ENCODE measurements at places on chromosomes 7 and 10. TPM values are rescaled to one million over a fixed set of nuclear protein-coding genes. Genes with fewer than 3 reads are reported as not detected.

TMEM26 gene
- total RNA-seq = 0.09 TPM

C10orf67 gene
- not detected for total RNA-seq

SAP25 gene
- not detected for total RNA-seq

ZNF316 gene
- total RNA-seq = 25.4 TPM

RBP3 gene
- total RNA-seq = not detected

TBX20 gene
- not detected for total RNA-seq

C10orf143 gene
- 0.44 TPM for total RNA-seq

DNA sequence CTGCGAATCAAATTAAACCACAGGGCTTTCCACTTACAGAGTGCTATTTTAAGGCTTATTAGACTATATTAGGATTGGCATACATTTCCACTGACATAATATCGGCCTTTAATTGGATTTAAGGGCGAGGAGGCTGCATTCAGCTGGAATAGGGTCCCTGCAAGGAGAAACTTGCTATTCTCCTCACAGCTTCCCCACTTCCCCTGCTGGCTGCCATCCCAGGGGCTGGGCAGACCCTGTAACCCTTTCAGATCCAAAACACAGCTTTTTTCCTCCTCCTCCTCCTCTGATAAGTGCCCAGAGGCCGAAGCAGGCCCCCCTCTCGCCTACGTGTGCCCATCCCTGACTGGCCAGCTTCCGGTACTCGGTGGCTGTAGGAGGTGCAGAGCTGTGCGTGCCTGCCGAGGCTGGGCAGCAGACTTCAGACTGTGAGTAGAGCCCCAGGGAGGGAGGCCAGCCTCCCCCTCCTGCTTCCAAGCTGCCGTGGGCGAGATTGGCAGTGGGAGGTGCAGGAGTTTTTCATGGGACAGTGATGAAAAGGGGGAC is 224.2 kb downstream of the PLXNA4 start:
- DNase-seq = no peak

GRCh38 chr7:140641524-140642195 is 1.0 kb upstream of the DENND2A start:
- DNase-seq = no peak

DNA sequence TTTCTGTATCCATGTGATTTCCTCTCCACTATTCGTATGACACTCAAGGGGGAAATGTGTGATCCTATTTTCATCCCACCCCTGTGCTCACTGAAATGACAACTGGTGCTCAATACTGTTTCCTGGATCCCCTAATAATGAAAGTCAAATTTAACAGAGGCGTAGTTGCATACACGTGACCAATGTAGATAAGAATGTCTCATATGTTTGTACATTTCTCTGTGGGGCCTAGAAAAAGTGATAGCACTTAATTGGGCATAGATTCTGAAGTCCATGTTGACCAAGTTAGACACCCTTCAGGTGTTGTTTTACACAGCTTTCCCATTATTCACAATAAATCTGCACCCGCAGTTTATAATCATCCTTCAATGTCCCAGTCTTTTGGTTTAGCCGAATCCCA is 59.1 kb downstream of the JAZF1 start:
- no peak for DNase-seq

- no peak for DNase-seq
Observed at GRCh38 chr7:136057509-136057908, 80.3 kb upstream of the MTPN start.

DNA sequence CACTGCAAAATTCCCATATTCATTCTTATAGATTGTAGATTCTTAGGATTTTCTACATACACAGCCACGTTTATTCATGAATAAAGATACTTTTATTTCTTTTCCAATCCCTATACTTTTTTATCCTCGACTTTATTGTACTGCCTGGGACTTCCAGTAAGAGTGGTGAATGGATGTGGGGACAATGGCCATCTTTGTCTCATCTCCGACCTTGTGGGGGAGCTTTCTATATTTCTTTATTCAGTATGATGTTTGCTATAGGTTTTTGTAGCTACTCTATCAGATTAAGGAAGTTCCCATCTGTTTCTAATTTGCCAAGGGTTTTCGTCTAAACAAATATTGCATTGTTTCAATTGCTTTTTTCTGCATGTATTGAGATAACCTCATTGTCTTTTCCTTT is 184.3 kb downstream of the FOXP2 start:
- DNase-seq = no peak

DNA sequence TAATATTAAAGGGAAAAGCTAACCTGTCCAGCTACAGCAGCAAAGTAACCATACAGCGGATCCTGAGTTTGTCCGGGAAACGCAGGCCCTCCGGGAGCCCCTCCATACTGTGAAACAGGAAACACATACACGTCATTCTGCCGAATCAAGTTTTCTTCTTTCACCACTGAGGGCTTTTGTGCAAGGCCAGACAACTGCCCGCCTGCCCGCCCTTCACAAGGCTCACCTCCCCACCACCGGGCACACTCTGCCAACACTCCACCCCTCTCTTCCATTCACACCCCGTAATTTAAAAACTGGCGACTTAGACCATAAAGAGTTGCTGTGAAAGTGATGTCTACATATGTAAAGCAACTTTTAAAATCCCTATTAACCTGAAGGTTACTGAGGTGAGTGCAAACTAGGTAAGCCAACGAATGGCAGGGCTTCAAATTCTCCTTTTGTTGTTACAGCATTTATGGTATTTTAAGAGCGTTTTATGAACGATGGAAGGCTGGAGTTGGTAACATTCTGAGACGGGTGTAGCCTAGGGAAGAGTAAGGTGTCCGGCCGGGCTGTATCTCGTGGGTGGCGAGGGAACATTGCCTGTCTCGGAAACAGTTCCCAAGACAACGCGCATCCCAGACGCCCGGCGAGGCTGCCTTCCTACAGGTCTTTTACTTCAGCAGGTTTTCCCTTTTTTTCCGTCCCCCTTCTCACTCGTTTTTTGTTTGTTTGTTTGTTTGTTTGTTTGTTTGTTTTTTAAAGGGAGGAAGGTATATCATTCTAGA is 817 bp downstream of the SRI start:
- no peak for DNase-seq

DNA sequence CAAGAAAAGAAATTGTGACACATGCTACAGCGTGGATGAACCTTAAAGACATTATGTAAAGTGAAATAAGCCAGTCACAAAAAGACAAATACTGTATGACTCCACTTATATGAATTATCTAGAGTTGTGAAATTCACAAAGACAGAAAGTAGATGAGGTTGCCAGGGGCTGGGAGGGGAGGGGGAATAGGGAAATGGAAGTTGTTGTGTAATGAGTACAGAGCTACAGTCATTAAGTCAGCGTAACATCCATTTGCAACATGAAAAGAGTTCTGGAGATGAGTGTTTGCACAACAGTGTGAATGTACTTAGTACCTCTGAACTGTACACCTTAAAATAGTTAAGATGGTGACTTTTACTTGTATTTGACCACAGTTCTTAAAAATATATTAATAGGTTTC is 112.1 kb upstream of the CDK1 start:
- no peak for DNase-seq

All from esophagus squamous epithelium (tissue), 5 donors.